ENCODE measurements at places on chromosomes 5 and 9.
A peak's percentile ranks its signal among the peaks of the same experiment; 100 is the strongest.

- no peak for DNase-seq
These were observed 9.5 kb downstream of the SLC35A4 start for GRCh38 chr5:140574165-140574564.

- DNase-seq = no peak
These were observed 34.0 kb upstream of the ARAP3 start for GRCh38 chr5:141716009-141716408.

- DNase-seq = no peak
These were observed 53.5 kb upstream of the SLC28A3 start for GRCh38 chr9:84394036-84394435.

DNA sequence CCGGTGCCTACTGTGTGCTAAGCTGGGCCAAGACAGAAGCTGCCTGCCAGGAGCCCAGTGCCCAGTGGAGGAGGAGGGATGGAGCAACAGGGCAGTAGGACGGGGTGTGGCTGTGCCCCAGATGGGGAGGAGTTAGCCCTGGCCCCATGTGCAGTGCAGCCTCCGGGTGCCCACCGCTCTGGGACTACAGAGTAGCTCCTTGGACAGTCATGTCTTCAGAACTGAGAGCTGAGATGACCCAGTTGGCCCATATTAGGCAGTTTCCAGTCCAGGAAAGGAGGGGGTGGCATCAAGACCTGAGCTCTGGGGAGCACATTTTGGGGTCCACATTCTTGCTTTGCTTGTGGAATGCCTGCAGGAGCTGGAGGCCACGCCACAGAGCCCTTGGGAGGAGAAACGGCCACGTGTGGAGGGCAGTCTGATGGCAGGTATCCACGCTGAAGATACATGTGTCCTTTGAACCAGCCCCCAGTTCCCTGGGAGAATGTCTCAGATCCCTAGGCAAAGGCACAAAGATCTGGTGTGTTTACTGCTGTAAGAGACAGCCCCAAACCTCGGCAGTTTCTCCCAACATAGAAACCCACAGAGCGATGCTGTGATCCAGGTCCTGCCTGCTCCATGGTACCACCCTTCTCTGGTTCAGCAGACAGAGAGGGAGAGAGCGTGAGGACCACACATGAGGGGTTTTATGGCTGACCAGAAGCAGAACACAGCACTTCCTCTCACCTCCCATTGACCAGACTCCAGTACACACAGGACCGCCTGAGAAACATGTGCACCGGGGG is 46.8 kb upstream of the FCN1 start:
- DNase-seq = no peak

DNA sequence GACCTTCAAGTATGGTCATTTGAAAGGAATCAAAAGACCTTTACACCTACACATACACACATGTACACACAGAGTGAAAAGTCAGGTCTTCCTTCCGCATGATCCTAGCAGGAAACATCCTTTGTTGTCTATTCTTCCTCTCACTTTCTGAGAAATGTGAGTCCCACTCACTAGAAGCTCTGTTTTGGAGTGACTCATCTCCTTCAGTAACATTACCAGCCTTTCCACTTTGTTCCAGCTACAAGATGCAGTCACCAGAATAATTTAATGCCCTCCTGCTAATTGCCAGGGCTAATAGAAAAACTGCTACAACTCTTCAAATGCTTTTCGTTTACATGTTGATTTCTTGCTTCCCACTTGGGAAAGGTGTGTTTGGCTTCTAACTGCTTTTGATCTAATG is 417.3 kb downstream of the RASEF start:
- no peak for DNase-seq

- DNase-seq = no peak
These were observed 690.9 kb downstream of the ISL1 start for GRCh38 chr5:52073993-52074689.

DNA sequence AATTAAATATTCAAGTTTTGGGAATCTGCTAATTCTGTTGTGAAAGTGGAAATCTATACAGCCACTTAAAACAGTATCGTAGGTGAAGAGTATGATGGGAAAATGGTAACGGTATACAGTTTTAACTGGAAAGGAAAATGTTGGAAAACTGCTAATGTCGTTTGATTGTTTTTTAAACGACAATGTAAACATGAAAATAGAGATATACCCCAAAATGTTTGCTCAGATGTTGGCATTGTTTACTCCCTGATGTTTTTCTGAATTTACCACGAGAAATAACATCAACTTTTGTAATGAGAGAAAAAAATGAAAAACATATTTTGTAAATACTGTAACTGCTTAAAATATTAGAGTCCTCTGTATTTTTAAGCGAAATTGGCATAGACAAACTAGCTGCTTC is 2.7 kb downstream of the MATR3 start:
- no peak for DNase-seq

- no peak for DNase-seq
These were observed 35.7 kb downstream of the SEMA4D start for GRCh38 chr9:89462199-89462598.

DNA sequence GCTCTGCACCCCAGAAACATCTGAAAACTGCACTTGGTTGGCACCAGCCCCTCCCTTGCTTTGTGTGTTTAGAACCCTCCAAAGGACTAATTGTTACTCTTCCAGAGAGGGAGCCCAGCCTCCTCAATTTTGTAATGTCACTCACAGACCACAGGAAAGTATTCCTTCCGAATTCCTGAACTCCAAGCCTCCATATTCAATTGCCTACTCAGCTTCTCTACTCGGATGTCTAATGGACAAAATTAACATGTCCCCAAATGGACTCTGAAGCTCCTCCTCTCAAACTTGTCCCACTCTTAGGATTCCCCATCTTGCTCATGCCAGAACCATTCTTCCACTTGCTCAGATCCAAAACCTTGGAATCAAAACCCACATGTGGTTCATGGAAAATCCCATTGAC is 3.9 kb upstream of the TMEM171 start:
- no peak for DNase-seq

GRCh38 chr5:88885002-88885401 is 2.0 kb upstream of the MEF2C start:
- no peak for DNase-seq

DNA sequence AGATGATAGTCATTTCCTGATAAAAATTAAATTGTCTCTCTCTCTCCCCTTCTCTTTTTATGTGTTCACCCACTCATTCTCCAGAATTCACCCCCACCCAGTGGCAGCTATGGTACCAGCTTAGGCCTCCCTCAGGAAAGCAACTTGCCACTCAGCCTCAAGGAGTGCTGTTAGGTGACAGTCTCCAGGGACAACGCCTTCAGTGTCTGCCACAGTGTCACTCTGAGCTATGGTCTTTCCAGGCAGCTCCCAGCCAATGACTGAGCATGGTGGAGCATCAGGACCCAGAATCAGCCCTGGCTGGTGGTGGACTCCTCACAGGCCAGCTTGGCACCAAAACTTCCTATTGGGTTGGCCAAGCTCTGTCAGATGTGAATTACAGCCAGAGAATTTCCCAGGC is 140.9 kb upstream of the PIK3R1 start:
- DNase-seq = no peak

DNA sequence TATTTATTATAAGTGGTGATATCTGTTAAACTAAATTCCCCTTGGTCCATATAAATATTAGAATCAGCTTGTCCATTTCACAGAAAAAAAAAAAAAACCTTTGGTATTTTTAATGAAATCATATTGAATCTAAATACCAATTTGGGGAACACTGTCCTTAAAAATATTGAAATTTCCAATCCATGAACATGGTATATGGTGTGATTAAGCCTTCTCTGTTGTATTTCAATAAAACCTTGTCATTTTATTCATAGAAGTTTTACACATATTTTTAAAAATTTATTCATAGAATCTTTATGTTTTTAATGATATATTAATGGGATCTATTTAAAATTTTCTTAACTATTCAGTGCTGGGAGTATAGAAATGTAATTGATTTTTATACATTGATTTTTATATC is 135.3 kb downstream of the CEP120 start:
- no peak for DNase-seq

DNA sequence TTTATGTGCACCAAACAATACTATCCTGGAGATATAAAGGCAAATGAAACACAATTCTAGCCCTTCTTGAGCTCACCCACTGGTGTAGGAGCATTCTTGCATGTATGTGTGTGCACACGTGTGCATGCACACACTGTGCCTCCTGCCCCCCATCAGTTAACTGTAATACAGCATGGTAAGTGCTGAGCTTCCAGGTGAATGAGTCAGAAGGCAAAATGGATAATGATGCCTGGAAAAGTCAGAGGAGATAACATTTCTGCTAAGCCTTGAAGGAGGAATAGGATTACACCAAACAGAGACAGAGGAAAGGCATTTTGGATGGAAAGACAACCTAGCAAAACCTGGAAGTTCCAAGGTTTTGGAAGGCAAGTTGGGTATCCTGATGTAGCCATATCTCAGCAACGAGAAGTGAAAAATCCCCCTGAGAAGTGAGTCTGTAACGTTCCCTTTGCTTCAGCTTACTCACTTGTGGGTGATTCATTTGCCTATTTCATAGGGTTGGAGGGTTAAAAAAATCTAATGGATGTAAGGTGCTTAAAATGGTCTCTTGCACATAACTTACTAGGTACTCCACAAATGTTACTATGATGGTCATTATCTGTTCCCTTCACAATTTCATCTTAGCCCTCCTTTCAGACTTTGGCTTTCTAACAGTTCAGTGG is 101.4 kb upstream of the STC2 start:
- no peak for DNase-seq

GRCh38 chr5:18380729-18381362 is 746.6 kb downstream of the TAF11L14 start:
- DNase-seq = no peak

DNA sequence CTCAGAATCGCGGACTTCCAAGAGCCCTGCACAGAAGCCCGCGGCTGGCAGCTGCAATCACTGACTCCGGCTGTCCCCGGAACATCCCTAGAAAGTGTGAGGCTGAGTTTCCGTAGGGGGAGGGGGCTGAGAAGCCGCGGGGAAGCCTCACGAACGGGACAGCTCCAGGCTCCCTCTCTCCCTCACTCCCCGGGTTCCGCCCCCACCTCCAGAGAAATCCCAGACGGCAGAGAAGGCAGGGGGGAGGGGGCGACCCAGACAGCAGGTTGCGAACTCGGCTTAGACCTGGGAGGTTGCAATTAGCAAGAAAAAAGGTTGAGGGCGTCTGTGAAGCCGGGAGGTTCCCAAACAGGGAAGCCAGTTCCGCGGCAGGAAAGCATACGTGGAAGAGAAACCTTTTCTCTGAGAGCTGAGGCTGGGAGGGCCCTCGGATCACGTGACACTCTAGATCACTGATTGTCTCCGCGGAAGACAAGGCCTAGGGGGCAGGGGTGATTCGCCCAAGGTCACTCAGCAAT is 73.8 kb upstream of the CPLX2 start:
- DNase-seq = no peak

DNA sequence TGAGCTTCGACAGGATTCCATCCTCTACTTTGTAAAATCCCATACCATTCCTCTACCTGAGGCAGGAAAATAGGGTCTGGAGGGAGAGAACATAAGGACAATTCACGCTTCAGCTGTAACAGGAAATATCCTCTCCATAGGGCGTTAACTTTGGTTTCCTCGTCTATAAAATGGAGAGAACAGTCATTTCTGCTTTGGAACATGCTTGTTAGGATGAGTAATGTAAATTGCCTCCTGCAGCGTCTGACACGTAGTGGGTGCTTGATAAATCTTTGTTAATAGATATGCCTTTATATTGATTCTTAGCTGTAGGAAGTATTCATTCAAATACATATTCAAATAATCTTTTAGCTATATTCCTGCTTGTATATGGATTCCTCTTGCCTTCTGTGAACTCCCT is 711 bp upstream of the SUB1 start:
- no peak for DNase-seq

DNA sequence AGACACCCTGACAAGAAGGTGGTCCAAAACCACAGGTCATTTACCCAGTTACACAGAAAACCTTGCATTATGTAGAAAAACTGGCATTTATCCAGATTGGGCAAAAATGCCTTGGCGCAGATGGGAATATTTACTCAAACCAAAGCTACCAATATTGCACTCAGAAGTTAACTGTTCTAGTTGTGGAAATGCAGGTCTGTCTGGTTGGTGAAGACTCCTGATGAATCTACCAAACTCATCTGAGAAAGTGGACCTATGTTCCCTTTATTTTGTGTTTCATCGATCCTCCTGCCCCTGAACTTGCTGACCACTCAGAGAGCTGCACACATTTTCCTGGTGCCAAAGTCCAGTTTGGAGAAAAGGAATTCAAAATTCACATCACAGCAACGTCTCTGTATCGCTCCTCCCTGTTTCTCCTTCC is 85.2 kb upstream of the ALDH1A1 start:
- DNase-seq = no peak

GRCh38 chr9:69637817-69638200 is 34.4 kb downstream of the APBA1 start:
- DNase-seq = peak; percentile 24

GRCh38 chr5:107831612-107832395 is 161.1 kb upstream of the EFNA5 start:
- peak; percentile 84 for DNase-seq

GRCh38 chr9:38196714-38197113 is 127.7 kb upstream of the SHB start:
- DNase-seq = no peak

- no peak for DNase-seq
These were observed 358.4 kb upstream of the RPS23 start for GRCh38 chr5:82636591-82636990.

DNA sequence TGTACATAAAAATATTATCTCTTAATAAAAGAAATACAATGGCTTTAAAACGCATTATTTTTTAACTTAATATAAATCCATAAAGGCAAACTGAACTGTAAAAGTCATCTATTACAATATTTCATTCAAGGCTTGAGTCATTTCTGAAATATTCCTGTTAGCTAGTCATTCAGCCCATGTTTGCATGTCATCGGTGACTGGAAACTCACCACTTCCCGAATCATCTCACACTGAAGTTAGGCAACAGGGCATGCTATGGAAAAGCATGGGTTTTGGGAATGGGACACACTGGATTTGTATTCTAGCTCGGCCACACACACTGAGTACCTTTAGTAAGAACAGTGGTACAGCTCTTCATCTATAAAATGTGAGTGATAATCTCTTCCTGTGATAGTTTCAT is 691.1 kb upstream of the C9orf72 start:
- DNase-seq = no peak

Measured in BJ (cell line).